ENCODE measurements at places on chromosomes 6 and 20. TPM values are rescaled to one million over a fixed set of nuclear protein-coding genes. Genes with fewer than 3 reads are reported as not detected.

DNA sequence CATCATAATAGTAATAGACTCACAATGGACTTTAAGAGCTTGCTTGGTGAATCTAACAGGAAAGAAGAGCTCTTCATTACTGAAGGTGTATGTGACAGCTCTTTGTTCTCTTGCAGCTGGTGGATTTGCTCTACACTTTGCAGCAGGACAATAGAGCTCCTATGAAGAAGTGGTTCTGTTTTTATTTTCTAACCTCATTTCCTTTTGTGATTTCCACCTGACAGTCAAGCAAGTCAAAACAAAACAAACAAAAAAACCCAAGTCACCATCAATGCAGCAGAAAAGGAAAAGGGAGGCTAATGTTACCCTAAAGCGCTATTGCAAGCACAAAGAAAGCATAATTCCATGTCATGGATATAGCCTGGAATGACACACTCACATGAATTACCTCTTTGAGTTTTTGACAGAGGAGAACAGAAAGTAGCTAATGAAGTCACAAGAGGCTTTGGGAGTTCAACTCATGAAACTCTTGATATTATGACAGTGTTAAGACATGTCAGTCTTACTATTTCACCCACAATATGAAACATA lies 1188.1 kb downstream of the EPHA7 start:
- no peak overlapping the region for H3K27ac ChIP-seq
- H3K27me3 ChIP-seq: no peaks in the 10 kb centered on the region
- no peak for DNase-seq
- H3K36me3 ChIP-seq: no peaks in the 10 kb centered on the region

DNA sequence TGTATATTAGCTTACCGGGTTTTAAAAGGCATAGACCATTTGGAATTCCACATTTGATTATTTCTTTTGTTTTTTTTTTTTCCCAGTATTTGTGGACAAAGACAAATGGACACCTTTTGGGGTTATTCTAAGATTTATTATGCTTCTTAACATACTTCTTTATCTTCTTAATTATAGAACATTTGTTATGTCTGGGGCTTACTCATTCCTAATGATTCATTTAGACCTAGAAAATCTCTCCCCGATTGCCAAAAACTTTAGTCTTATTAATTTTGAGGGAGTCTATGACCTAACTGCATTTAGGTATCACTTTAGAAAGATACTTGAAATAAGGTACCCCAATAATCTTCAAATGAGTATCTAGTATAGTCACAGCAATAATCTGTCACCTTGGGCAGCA lies 170.7 kb upstream of the PREP start:
- DNase-seq: no peak
- H3K4me1 ChIP-seq: no peaks in the 10 kb centered on the region
- no peak overlapping the region for H3K4me3 ChIP-seq

The NCR2 gene
- not detected for total RNA-seq

The SAMHD1 gene
- 137 TPM for total RNA-seq

DNA sequence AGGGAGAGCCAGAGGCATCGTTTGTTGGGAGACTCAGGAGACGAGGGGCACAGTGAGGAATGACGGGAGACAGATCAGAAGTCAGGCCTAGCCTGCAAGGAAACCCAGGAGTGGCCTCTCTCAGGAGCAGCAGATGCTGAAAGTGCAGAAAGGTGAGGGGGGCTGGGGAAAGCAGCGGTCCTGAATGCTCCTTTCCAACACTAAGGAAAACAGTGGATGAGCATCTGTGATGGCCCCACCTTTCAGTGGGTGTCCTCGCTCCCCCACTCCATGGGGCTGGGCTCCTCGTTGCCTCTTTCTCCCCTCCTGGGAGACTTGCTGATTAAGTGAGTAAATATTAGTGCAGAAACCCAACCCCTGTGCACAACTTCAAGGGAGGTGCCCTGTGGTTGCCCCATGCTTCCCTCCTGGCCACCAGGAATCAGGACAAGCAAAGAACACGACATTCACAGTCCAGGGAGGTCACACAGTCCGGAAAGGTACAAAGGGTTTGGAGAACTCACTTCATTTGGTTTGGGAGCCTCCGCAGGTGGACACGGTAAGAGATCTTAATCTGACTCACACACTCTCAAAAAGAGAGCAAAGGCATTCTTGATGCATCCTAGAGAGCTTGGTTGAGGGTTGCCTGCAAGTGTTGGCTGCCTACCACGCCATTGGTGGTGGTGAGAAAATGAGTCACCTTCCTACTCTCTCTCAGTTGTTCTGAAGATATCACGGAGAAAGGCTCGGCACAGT lies 9.7 kb upstream of the BPIFB1 start:
- H3K4me1 ChIP-seq: no peaks in the 10 kb centered on the region
- no peak overlapping the region for H3K4me3 ChIP-seq
- DNase-seq: no peak
- H3K36me3 ChIP-seq: no peaks in the 10 kb centered on the region
- H3K27ac ChIP-seq: no peak overlapping the region

GRCh38 chr20:56689318-56689717 lies 60.2 kb downstream of the TFAP2C start:
- DNase-seq: no peak
- no peak overlapping the region for H3K4me3 ChIP-seq
- H3K36me3 ChIP-seq: no peaks in the 10 kb centered on the region
- no peaks in the 10 kb centered on the region for H3K27me3 ChIP-seq
- H3K27ac ChIP-seq: no peak overlapping the region

DNA sequence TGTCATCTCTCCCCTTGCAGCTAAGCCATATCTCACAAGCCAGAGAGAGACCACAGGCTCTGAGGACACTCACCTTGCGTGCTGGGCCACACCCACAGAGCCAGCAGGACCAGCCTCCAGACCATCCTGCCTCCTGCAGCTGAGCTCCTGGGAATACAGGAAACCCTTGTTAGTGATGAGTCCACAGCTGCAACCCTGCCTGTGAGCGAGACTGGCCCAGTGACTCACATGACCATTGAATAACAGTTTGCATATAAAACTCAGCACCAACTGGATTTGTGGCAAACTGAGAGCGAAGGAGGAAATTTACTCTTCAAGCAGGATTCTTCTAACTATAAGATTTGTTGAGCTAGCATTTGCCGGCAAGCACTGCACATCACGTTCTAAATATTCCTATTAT lies 3.0 kb downstream of the THBS2 start:
- no peaks in the 10 kb centered on the region for H3K4me1 ChIP-seq
- H3K4me3 ChIP-seq: no peak overlapping the region
- peak; percentile 85 for DNase-seq
- peaks cover 21% of the 10 kb centered on the region for H3K36me3 ChIP-seq

DNA sequence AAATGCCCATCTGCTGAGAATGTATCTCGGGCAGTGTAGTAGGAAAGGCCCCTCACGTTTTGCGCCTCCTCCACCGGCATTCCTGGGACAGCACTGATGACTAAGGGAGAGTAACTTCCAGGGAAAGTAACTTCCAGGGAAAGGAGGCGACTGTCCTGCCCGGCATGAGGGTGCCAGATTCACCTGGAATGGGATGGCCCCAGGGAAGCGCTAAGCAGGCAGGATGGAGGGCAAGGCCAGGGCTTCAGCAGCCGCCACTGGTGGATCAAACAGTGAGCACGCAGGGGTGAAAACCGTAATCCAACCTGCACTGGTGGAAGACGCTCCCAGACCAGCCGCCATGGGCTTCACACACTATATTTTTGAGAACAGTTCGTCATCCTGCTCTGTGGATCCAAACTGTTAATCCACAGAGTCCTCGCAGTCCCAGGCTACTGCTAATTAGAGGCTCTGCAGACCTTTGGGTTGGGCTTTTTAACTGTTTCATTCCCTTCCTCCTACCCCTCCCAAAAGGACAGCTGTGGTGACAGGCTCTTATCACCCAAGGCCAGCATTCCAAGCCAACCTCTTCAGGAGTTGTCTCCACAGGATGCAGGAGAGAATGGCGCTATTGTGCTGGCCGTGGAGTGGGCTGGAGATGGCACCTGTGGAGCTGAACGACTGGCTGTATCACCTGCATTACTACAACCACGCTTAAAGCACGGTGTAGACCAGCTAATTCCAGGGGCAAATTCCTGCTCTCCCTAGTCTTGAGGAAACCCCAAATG lies 178.9 kb downstream of the DLL1 start:
- H3K4me1 ChIP-seq: no peaks in the 10 kb centered on the region
- no peaks in the 10 kb centered on the region for H3K36me3 ChIP-seq
- no peak overlapping the region for H3K27ac ChIP-seq

The GPR63 gene
- total RNA-seq: 1.6 TPM

DNA sequence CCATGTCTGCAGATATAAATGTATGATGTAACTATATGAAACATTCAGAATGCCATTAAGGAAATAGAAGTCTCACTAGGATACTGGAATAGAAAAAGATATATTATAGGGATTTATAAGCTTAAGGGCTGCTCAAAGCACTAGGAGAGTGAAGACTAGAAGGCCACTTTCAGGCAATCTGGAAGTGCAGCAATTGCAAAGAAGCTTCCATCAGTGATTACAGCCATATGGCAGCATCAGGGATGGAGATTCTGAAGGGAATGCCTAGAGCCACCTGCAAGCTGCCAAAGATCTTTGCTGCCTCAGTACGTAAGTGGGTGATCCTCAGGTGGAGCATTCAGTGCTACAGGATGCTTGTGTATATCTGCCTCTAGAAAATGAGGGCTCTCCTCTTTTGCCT lies 796.2 kb upstream of the EPHA7 start:
- H3K4me3 ChIP-seq: no peak overlapping the region
- H3K4me1 ChIP-seq: no peaks in the 10 kb centered on the region
- no peak for DNase-seq
- H3K27ac ChIP-seq: no peak overlapping the region

The ISM1 gene
- 1.6 TPM for total RNA-seq

- H3K36me3 ChIP-seq: no peaks in the 10 kb centered on the region
- no peaks in the 10 kb centered on the region for H3K4me1 ChIP-seq
- DNase-seq: no peak
- no peak overlapping the region for H3K4me3 ChIP-seq
- no peak overlapping the region for H3K27ac ChIP-seq
Observed at GRCh38 chr6:40672087-40672486, 84.9 kb upstream of the LRFN2 start.

- H3K4me3 ChIP-seq: no peak overlapping the region
- no peak for DNase-seq
- no peaks in the 10 kb centered on the region for H3K36me3 ChIP-seq
- no peaks in the 10 kb centered on the region for H3K4me1 ChIP-seq
Observed at GRCh38 chr6:168713839-168714238, 272.9 kb downstream of the SMOC2 start.

DNA sequence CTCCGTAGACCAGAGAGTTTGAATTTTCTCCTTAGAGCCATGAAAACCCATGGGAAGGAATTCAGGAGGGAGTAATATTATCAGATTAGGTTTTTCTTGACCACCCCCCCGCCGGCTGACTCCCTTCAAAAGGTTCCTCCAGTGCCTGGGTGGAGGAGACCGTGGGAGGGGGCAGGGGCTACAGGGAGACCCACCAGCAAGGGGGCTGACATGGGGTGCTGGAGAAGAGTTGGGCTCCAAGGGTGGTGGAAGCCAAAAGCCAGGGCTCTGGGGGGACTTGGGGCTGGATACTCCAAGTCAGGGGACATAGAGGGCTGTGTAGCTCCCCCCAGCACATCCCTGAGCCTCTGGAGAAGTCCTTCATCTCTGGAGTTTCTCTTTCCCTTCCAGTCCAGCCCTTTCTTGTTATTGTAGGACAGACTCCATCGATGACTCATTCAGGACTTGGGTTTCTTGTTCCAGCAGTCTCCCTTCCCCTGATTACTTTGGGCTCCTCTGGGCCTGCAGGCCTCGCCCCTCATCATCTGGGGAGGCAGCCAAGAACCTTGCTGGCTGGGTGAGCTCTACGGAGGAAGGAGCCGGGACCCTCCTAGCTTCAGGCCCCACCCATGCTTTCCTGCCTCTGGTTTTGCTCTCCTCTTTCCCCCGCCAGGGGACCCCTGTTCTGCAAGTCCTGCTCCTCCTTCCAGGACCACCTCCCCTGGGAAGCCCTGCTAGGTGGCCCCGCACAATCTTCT lies 10.5 kb upstream of the KIAA1755 start:
- no peak overlapping the region for H3K4me3 ChIP-seq
- H3K27ac ChIP-seq: peak overlapping the region; percentile 49
- peaks cover 14% of the 10 kb centered on the region for H3K4me1 ChIP-seq
- H3K27me3 ChIP-seq: no peaks in the 10 kb centered on the region

DNA sequence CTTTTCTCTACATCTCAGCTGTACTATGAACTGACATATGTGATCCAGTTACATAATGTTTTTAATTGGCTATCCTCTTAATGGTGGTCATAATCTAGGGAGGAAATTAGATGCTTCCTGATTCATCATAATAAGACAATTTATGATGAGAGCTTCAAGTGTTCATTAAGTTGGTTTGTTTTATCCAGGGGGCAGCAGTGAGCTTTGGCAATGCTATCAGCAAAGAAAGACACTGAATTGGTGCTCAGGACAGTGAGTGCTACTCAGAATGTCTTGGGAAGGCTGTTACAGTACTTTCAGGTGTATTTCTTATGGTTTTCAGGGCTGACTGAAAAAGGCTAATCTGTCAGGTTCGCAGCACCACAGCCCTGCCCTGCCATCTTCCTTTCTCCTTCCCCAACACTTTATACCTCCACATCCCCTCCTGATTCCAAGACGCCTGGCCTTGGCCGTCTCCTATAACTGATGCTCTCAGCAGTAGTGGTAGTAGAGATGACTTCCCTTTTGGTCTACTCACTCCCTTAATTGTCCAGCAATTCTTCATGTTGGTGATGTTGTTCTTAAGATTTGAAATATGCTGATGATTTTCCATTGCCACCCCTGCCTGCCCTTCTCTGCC lies 67.0 kb upstream of the TNFAIP3 start:
- no peak for DNase-seq
- H3K27ac ChIP-seq: no peak overlapping the region
- no peak overlapping the region for H3K4me3 ChIP-seq
- peaks cover 12% of the 10 kb centered on the region for H3K4me1 ChIP-seq

- H3K27ac ChIP-seq: no peak overlapping the region
- H3K4me1 ChIP-seq: no peaks in the 10 kb centered on the region
- H3K36me3 ChIP-seq: no peaks in the 10 kb centered on the region
- no peaks in the 10 kb centered on the region for H3K27me3 ChIP-seq
Observed at GRCh38 chr6:21628160-21628559, 34.6 kb downstream of the SOX4 start.

GRCh38 chr6:134875367-134875766 lies 74.5 kb downstream of the ALDH8A1 start:
- no peak for DNase-seq
- H3K4me3 ChIP-seq: no peak overlapping the region
- H3K36me3 ChIP-seq: no peaks in the 10 kb centered on the region
- no peaks in the 10 kb centered on the region for H3K27me3 ChIP-seq
- no peak overlapping the region for H3K27ac ChIP-seq
- H3K4me1 ChIP-seq: no peaks in the 10 kb centered on the region

DNA sequence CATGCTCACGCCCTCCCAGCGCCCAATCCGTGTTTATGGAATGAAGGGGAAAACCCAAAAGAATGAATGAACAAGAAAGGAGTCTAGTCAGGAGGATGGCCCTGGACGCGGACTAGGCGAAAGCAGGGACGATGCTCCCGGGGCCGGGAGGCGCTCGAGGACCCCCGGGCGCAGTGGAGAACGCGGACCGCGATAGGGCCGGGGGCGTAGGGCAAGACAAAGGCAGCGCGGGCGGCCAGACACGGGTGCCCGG lies 758 bp downstream of the GCLC start:
- no peaks in the 10 kb centered on the region for H3K36me3 ChIP-seq
- no peak for DNase-seq
- peak overlapping the region; percentile 98 for H3K27ac ChIP-seq
- peaks cover 56% of the 10 kb centered on the region for H3K4me1 ChIP-seq

GRCh38 chr20:40966103-40966502 lies 62.5 kb upstream of the TOP1 start:
- DNase-seq: peak; percentile 38
- H3K27me3 ChIP-seq: no peaks in the 10 kb centered on the region
- H3K4me3 ChIP-seq: no peak overlapping the region
- peaks cover 3% of the 10 kb centered on the region for H3K4me1 ChIP-seq

GRCh38 chr6:52657870-52658269 lies 13.0 kb upstream of the TMEM14A start:
- H3K4me3 ChIP-seq: no peak overlapping the region
- H3K36me3 ChIP-seq: no peaks in the 10 kb centered on the region
- H3K4me1 ChIP-seq: no peaks in the 10 kb centered on the region
- no peaks in the 10 kb centered on the region for H3K27me3 ChIP-seq
- no peak for DNase-seq

All from sigmoid colon (tissue), 7 donors.